ENCODE measurements at places on chromosomes 12 and 14.

DNA sequence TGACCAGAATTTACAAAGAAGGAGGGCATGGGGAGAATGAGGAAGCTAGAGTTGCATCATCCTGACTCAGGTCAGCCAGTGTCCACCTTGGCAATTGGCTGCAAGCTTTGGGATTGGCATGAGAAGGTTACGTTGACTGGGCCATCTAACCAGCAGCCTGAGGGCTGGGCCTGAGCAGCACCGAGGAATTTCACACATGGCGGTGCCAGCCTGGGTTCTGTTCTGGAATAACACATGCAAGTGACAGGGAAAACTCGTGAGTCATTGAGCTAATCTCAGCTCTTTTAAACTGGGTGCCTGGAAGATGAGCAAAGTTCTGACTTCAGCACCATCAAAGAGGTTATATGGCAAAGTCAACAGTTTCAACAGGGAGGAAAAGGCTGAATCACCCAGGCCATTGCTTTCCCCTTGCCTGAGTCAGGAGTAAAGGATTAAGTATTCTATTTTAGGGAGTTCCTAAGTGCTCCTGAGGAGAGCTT lies 543.2 kb upstream of the TBX3 start:
- peak; percentile 10 for DNase-seq

DNA sequence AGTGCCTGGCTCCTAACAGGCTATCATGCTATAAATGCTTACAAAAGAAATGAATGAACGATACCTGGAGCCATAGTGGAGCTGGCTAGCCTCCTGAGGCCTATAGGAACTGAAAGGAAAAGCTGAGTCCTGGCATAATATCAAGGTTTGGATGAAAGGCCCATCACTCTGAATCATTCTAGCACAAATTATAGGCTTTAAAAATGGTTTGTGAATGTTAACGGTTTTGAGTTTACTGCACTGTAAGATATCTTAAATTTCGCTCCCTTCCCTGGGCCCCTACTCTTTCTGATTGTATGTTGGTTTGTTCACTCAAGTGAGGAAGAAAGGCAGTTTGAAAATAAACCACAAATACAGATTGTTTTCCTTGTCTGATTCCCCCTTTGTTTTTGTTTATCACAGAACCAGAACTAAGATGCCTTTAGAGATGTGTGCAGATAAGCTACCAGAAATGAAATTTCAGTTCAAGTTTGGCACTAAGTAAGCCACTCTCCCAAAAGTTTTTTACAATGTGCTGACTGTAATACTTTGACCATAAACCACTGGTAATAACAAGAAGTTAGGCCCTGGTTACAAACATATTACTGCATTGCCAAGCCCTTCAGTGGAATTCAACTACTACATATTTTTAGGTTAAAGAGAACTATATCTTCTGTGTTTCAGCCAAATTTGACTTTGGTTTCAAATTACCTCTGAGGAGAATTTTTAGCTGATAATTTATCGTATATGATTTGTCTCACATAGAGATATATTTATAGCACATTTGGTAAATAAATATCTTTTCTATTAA lies 89.5 kb downstream of the ALX1 start:
- DNase-seq: no peak

DNA sequence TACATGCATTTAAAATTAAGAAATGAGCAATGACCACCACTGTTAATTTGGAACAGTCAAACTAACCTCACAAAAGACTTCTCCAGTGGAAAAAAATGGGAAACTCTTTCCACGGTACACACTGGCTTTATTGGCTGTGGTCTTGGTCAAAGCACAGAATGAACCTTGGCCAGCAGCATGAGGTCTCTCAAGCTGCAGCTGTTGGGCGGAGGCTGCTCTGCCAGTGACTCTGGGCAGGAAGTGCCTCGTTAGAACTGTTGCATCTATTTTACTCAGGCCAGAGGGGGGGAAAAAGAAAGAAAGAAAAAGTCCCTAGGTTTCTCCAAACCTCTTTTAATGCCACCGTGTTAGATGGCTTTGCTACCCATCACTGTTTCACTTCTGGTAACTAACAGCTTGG lies 279.8 kb upstream of the DIO2 start:
- DNase-seq: peak; percentile 67

- no peak for DNase-seq
These were observed 25.2 kb upstream of the PPP1R13B start for GRCh38 chr14:103872481-103873113.

DNA sequence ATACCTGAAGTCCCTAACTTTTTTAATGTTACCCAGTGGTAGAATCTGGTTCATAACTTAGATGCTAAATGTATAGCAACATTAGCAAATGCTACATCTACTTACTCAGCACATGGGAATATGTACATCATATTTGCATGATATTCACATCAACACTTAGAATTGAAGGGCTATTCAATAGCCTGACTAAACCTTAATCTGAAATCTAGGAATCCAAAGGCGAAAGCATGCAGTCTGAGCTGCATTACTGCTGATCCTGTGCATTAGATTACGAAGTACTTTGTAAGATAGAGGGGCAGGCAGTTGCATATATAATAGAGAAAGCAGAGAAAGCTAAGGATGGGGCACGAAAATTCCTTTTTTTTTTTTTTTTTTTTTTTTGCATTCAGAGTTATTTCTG lies 40.4 kb downstream of the SLC38A4 start:
- no peak for DNase-seq

DNA sequence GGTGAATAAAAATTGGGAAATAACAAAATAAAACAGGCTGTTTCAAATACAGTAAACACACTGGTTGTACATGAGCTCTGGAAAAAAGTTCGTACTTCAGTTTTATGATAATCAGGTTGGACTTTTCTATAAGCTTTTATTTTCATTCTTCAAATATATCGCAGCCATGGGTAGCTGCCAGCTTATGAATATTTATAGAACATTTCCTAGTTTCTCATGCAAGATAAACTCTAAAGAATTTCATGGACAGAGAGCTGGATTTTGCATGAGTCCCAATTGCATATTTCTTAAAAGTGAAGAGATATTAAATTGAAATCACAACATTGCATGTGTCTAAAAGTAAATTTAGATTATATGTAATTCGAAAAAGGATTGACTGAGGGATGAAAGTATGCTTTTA lies 827.6 kb downstream of the SLC6A15 start:
- no peak for DNase-seq

DNA sequence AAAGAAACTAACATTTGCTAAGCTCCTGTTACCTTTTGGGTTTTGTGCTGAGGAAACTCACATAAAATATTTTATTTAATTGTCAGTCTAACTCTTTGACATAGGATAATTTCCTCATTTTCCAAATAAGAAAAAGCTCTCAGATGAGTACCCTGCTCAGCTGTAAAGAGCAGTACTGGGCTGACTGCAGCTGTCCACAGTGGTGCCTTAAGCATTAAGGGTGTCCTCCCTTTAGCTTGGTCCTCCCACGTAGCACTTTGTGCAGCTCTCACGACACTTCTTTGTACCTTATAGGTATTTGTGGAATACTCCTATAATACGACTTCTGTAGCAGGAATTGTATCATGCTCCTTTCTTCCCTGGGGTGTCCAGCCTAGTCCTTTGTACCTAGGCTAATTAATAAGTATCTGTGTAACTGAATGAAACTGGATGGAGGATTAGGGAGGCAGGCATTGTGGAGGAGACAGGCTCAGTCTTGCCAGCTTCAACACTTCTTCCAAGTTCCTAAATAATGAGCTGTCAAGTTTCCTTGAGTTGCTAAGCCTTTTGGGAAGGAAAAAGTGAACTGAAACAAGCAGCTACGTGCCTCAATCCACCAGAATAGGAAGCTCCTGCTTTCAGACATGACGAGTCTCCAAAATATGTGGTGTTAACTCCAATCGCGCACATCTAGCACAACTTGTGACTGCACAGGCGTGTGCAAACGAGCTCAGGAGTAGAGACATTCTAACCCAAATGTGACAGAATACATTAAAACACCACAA lies 123.0 kb downstream of the SLC38A4 start:
- DNase-seq: no peak

DNA sequence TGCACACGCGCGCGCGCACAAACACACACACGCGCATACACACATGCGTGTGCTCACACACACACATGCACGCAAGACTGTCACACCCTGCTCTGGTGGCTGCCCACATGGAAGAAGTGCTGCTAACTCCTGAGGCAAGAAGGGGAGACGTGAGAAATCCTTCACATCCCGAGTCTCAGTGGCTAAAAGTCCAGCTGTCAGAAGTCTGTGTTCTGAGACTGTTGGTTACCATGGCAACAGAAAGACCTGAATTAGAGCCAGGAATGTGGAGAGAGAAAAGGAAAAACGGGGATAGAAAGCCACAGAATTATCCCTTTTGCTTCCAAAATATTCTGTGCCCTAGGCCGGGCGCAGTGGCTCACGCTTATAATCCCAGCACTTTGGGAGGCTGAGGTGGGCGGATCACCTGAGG lies 71.2 kb downstream of the PPFIBP1 start:
- DNase-seq: peak; percentile 79

DNA sequence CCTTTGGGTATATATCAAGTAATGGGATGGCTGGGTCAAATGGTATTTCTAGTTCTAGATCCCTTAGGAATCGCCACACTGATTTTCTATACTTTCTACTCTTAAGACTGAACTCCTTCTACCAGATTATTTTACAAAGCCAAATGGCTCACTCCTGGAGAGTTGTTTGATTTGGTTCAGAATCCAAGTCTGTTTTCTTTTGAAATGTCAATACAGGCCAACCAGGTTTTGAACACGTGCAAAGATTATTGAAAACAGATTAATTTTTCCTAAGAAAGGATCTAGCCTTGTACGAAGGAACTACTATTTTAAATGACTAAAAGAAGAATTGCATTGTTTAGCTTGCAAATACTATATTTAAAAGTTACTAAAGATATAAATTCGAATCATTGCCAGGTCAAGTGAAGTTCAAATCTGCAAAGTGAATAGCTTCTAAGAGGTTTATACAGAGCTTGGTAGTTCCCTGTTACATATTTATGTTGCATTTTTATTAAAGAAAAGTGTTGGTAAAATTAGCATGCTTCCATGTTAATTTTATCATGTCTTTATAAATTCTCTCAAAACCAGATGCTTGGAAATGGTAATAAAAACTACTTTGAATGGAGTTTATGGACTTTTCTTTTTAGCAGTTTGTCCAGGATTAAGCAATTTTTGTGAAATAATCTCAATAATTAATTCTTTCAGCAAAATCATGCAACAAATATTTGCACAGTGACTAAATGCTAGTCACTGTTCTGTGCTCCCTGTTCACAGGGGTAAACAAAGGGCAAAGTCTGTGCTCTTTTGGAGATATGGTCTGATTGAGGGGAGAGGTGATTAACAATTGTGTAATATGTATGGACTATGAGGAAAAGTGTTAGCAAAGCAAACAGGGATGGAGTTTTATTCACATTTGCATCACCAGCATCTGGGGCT lies 38.9 kb downstream of the GPR65 start:
- no peak for DNase-seq

DNA sequence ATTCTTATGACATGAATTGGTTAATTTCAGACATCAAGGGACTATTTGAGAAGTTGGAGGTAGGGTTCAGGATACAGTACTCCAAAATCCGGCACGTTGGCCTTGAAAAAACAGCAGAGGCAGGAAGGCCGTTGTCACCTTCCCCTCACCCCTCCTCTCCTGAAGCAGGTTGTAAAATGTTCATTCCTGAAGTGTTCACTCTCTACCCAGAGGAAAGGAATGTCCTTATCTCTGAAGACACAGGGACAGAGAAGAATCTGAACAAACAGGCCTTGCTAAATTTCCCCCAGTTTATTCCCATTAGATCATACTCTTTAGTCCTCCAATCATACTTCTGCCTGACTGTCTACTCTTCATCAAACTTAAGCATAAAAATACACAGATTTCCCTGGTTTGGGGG lies 313.6 kb downstream of the ZFP36L1 start:
- no peak for DNase-seq

DNA sequence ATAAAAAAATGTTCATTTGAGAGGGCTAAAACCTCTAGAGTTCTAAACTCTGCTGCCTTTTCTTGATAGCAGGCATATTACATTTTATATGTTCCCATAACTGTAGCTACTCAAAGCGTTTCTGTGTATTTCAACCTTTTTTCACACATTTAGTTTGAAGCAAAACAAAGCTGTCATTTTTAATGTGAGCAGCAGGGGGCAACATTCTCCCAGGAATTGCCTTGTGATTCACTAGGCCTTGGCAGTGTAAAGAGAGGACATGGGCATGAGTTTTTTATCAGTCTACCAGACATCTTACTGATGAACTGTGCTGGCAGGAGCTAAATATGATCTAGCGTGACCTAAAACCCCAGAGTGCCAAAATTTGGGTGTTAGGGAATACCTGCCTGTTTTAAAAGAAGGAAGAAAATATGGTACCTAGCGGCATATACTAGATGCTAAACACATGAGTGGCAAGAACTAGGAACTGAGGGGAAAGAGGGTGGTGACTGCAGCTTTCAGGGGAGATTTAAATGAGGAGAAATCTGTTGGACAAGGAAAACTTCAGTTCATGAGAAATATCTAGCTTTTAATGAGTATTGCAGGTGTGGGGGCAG lies 65.3 kb downstream of the IFT43 start:
- DNase-seq: peak; percentile 25

DNA sequence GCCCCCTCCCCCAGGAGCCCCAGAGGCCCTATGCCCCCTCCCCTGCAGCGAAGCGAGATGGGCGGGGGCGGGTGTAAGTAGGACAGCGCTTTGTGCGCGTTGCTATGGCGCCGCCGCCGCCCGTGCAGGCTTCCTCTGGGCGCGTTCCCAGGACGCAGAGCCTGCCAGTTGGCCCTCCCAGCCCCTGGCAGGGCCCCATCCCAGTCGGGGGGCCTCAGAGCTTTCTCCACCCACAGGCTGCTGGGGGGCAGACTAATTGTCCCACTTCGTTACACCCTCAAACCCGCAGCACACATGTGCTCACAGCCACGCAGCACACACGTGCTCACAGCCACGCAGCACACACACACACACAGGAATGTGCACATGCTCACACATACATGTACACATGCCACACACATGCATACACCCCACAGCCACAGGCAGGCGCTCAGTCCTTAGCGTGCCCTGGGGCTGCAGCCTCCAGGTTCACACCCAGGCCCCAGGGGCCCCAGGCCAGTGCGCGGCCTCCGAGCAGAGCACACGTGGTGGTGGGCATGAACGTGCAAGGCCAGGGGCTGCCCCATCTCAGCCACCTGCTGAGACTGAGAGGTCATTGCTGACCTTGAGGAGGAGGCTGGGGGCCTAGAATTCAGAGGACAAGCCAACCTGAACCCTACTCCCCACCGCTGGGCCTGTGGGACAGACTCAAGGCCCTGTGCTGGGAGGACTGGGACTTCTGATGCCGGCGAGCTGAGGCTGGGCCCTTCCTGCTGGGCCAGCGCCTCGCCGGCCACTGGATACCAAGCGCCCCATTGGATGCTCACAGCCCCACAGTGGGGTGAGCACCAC lies 15.6 kb downstream of the TRMT61A start:
- DNase-seq: no peak

DNA sequence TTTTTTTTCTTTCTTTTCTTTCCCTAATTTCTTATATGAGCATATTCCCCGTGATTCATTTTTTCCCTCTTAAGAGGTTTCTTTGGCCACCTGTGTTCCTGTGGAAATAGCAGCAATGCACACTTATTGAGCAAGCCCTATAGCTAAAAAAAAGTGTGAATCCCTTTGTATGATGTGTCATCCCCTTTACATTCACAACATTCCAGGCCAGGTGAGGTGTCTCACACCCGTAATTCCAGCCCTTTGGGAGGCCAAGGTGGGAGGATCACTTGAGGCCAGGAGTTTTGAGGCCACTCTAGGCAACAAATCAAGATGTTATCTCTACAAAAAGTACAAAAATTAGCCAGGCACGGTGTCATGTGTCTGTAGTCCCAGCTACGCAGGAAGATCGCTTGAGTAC lies 700.4 kb upstream of the TBX3 start:
- DNase-seq: no peak

Data from AG09319 (cell line).